Cerebellum (tissue), 4 donors: ENCODE measurements at places on chromosomes 2 and 18. TPM values are rescaled to one million over a fixed set of nuclear protein-coding genes. Genes with fewer than 3 reads are reported as not detected.

- peak; percentile 93 for DNase-seq
Observed at GRCh38 chr2:31233741-31234682, at the start of gene EHD3. TSS of gene EHD3 (plus strand) at chr2:31234152. CDS start at chr2:31234622, 470 bp downstream.

- no peak for DNase-seq
Observed at GRCh38 chr18:32980896-32981295, 208.1 kb upstream of the KLHL14 start.

DNA sequence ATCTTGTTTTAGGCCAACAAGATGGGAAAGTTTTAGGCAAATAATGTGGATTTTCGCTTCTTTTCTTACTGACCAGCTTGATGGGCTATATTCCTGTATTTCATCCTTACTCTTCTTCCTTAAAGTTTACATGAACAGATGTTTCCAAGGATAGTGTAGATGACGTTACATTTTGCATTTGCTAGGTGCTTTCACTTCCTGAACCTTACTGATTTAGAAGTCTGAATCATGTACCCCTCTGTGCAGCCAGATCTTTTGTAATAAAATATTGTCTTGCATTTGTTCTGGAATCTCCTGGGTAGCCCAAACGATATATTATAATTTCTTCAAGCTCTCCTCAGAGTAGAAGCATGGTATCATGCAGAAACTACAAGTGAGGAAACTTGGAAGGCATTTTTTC, 93.4 kb downstream of the CALCRL start:
- no peak for DNase-seq

DNA sequence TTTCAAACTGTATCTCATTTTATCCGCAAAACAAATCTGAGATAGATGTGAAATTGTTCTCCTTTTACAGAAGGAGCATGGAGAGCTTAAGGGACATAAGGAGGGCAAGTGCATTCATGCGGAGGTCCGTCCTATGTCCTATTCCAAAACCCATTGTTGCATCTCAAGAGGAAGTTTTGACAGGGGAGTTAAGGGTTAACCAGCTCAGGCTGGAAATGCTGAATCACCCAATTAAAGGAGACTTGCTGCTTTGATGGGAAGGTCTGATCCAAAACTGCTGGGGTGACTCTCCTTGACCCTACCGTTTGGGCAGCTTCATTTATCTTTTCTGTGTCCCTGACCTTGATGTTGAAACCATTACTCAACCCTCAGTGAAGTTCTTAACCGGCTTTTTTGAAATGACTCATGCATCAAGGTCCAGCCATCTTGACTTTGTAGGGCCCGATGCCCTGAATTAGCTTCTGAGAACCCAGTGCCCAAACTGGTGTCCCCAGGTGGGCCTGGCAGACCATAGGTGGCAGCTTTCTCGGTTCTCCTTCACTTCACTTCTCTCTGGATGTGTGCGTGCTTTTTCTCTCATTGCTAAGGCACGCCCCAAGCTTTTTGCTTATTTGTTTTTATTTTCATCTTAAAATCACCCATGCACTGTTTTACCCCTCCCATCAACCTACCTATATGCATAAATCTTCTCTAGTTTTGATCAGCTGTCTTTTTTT, 15.9 kb upstream of the TXNDC2 start:
- DNase-seq = no peak

- DNase-seq = no peak
Observed at GRCh38 chr2:130827502-130828251, 9.0 kb upstream of the ARHGEF4 start.

The SERPINB2 gene
- not detected for total RNA-seq

The POTEJ gene
- total RNA-seq = 0.45 TPM
